ENCODE measurements at places on chromosomes 2 and 18.

GRCh38 chr2:138454761-138455160 lies 46.8 kb upstream of the SPOPL start:
- DNase-seq, result no peak
- H3K4me3 ChIP-seq, result no peak overlapping the region
- H3K27me3 ChIP-seq, result no peaks in the 10 kb centered on the region
- no peaks in the 10 kb centered on the region for H3K36me3 ChIP-seq

- no peaks in the 10 kb centered on the region for H3K27me3 ChIP-seq
- no peaks in the 10 kb centered on the region for H3K4me1 ChIP-seq
Observed at GRCh38 chr18:79513381-79514081, 117.8 kb downstream of the NFATC1 start.

- H3K27me3 ChIP-seq, result no peaks in the 10 kb centered on the region
- H3K27ac ChIP-seq, result no peak overlapping the region
- H3K36me3 ChIP-seq, result no peaks in the 10 kb centered on the region
- no peak overlapping the region for H3K4me3 ChIP-seq
- H3K4me1 ChIP-seq, result peaks cover 6% of the 10 kb centered on the region
- no peak for DNase-seq
Observed at GRCh38 chr2:9753665-9754531, 89.4 kb upstream of the TAF1B start.

DNA sequence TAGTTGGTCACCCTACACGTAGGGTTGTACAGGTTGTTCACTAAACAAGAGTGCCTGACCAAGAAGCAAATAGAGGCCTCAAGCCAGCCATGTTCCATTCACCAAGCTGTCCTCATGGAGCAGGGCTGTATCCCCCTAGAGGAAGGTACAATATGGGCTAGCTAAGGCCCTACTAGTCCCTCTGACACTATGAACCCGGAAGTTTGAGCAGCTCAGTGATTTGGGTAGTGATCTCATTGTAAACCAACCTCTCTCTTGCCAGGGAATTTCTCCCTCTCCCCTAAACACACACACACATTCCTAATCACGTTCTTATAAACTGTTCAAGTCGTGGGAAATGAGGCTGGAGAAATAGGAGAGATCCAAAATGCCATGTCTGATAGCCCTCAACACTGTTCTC lies 6.7 kb upstream of the CYS1 start:
- no peak overlapping the region for H3K4me3 ChIP-seq
- DNase-seq, result no peak
- no peaks in the 10 kb centered on the region for H3K36me3 ChIP-seq
- no peak overlapping the region for H3K27ac ChIP-seq
- no peaks in the 10 kb centered on the region for H3K27me3 ChIP-seq

GRCh38 chr2:131010566-131010965 lies 82.7 kb downstream of the FAM168B start:
- no peaks in the 10 kb centered on the region for H3K4me1 ChIP-seq
- no peak overlapping the region for H3K4me3 ChIP-seq
- no peak for DNase-seq
- no peak overlapping the region for H3K27ac ChIP-seq
- H3K36me3 ChIP-seq, result no peaks in the 10 kb centered on the region

GRCh38 chr2:182553483-182553882 lies 126.6 kb upstream of the PDE1A start:
- DNase-seq, result no peak
- no peaks in the 10 kb centered on the region for H3K4me1 ChIP-seq
- H3K27me3 ChIP-seq, result no peaks in the 10 kb centered on the region
- H3K36me3 ChIP-seq, result no peaks in the 10 kb centered on the region
- no peak overlapping the region for H3K4me3 ChIP-seq
- H3K27ac ChIP-seq, result no peak overlapping the region

GRCh38 chr18:75530566-75531211 lies 103.2 kb upstream of the SMIM21 start:
- no peak overlapping the region for H3K4me3 ChIP-seq
- no peaks in the 10 kb centered on the region for H3K27me3 ChIP-seq
- no peak overlapping the region for H3K27ac ChIP-seq
- no peak for DNase-seq

- H3K4me3 ChIP-seq, result no peak overlapping the region
- DNase-seq, result no peak
- no peaks in the 10 kb centered on the region for H3K27me3 ChIP-seq
- no peaks in the 10 kb centered on the region for H3K4me1 ChIP-seq
Observed at GRCh38 chr2:118065015-118065706, 23.1 kb upstream of the INSIG2 start.

GRCh38 chr2:23520256-23520655 lies 135.3 kb downstream of the KLHL29 start:
- H3K4me1 ChIP-seq, result peaks cover 21% of the 10 kb centered on the region
- no peak overlapping the region for H3K4me3 ChIP-seq
- no peaks in the 10 kb centered on the region for H3K36me3 ChIP-seq
- no peak overlapping the region for H3K27ac ChIP-seq
- no peak for DNase-seq

GRCh38 chr2:207513551-207514257 lies 16.1 kb upstream of the CREB1 start:
- no peaks in the 10 kb centered on the region for H3K36me3 ChIP-seq
- no peaks in the 10 kb centered on the region for H3K27me3 ChIP-seq
- H3K4me1 ChIP-seq, result peaks cover 5% of the 10 kb centered on the region
- H3K27ac ChIP-seq, result no peak overlapping the region
- H3K4me3 ChIP-seq, result no peak overlapping the region

DNA sequence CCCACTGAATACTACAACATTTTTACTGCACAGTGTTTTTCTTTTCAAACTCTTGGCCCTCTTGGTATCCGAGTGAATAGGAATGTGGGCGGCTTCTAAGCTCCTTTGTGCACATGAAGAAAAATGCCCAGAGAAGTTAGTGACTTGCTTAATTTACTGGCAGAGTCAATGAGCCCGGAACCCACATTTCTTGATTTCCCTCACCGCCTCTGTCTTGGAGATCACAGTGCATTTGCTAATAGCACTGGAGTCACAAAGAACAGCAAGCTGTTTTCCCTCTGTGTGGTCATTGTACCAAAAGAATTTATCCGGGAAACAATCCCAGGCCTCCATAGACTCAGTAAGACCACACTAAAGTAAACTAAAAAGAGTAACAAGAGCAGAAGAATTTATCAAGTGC lies 18.9 kb downstream of the STON1 start:
- no peaks in the 10 kb centered on the region for H3K27me3 ChIP-seq
- H3K4me1 ChIP-seq, result no peaks in the 10 kb centered on the region
- H3K27ac ChIP-seq, result no peak overlapping the region

- no peak overlapping the region for H3K4me3 ChIP-seq
- no peaks in the 10 kb centered on the region for H3K4me1 ChIP-seq
- DNase-seq, result no peak
- H3K36me3 ChIP-seq, result no peaks in the 10 kb centered on the region
- no peak overlapping the region for H3K27ac ChIP-seq
Observed at GRCh38 chr2:129748250-129748649, 231.2 kb upstream of the RAB6C start.

DNA sequence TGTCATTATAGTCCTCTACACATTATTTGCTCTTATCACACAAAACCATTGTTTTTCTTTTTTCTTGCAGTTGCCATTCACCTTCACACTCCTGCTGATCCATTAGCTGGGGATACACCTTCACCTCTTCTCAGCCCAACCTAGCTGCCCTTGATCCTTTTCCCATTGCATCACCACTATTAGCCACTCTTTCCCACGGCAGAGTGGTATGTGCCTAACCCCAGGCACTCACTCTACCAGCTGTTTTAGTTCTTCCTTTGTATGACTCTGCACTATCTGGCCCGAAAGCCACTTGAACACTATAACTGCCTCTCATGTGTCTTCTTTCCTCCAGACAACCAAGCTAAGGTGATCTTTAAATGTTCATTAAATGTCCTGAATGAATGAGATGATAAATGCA lies 145.4 kb upstream of the PIK3C3 start:
- H3K4me1 ChIP-seq, result no peaks in the 10 kb centered on the region
- no peaks in the 10 kb centered on the region for H3K36me3 ChIP-seq
- H3K27me3 ChIP-seq, result no peaks in the 10 kb centered on the region
- H3K4me3 ChIP-seq, result no peak overlapping the region

DNA sequence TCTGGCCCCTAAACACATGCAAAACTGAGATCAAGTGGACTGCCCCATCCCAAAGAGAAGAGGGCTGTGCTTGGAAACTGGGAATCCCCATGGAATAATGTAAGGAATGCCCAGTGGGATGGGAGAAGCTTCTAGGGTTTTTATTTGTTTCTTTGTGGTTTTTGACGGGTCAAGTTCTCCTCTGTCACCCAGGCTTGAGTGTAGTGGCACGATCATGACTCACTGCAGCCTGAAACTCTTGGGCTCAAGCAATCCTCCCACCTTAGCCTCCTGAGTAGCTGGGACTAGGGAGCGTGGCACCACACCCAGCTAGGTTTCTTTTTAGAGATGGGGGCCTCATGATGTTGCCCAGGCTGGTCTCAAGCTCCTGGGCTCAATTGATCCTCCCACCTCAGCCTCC lies 101.7 kb upstream of the ZSWIM2 start:
- no peaks in the 10 kb centered on the region for H3K27me3 ChIP-seq
- DNase-seq, result no peak
- no peak overlapping the region for H3K4me3 ChIP-seq
- no peaks in the 10 kb centered on the region for H3K4me1 ChIP-seq
- no peaks in the 10 kb centered on the region for H3K36me3 ChIP-seq
- H3K27ac ChIP-seq, result no peak overlapping the region

DNA sequence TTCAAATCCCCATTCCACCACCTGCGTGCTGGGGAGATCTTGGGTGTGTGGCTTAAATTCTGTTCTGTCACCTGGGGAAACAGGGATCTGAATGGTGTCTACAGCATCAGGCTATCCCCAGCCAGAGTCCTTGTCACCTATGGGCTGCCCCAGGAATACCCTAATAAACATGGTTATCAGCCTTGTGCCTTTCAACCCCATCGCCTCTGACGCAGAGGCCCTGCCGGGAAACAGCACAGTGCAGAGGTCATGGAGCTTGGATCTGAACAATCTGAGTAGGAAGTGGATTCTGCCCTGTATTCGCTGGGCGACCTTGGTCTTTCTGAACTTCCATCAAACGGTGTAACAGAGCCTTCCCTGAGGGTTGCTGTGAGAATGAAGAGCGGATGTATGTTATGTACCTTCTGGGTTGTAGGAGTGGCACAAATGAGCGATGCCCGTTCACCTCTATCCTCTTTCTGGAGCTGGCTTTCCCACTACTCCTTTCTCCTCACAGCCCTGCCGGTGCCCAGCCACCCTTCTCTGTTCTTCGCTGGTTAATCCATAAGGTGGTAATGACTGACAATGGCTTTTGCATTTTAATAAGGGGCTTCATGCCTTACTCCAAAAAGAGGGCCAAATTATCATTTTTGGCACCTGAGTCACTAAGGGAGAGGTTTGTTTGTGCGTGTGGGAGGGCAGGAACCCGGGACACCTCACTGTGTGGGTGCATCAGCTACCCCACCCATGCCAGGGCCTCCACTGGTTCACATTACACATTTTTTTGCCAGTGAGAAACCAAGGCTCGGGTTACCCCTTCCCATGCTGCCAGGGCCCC lies 256.5 kb downstream of the MYCN start:
- no peaks in the 10 kb centered on the region for H3K27me3 ChIP-seq
- H3K4me3 ChIP-seq, result no peak overlapping the region
- no peaks in the 10 kb centered on the region for H3K36me3 ChIP-seq
- no peak overlapping the region for H3K27ac ChIP-seq
- DNase-seq, result no peak
- H3K4me1 ChIP-seq, result no peaks in the 10 kb centered on the region

GRCh38 chr18:27723168-27723567 lies 453.8 kb downstream of the CDH2 start:
- H3K36me3 ChIP-seq, result no peaks in the 10 kb centered on the region
- peak; percentile 10 for DNase-seq
- H3K4me3 ChIP-seq, result no peak overlapping the region
- H3K27ac ChIP-seq, result no peak overlapping the region
- H3K27me3 ChIP-seq, result no peaks in the 10 kb centered on the region

Data from trophoblast cell (in vitro differentiated cells and primary cell).